ENCODE measurements at places on chromosomes 16 and 17.

- no peak for DNase-seq
Observed at GRCh38 chr17:77458202-77459017, 317.6 kb downstream of the SEC14L1 start.

DNA sequence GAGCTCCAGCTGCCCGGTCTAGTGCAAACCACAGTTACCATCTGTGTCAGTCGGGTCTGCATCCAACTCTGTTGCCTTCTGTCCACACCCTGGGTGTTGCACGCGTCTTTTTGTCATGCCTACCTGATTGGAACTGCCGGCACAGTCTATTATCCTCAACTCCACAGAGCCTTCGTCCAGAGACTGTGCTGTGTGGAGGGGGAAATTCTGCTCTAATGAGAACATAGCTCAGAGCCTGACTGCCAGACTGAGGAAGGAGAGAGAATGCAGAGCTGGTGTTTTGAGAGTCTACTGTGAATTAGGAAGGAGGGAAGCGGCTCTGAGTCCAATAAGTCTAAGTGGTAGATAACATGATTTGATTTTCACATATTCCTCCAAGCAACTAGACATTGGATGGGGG lies 68.3 kb upstream of the GPR139 start:
- DNase-seq, result no peak

GRCh38 chr16:85420501-85421337 lies 192.4 kb upstream of the GSE1 start:
- DNase-seq, result peak; percentile 86

GRCh38 chr17:78589885-78590284 lies 12.7 kb upstream of the DNAH17 start:
- DNase-seq, result no peak

DNA sequence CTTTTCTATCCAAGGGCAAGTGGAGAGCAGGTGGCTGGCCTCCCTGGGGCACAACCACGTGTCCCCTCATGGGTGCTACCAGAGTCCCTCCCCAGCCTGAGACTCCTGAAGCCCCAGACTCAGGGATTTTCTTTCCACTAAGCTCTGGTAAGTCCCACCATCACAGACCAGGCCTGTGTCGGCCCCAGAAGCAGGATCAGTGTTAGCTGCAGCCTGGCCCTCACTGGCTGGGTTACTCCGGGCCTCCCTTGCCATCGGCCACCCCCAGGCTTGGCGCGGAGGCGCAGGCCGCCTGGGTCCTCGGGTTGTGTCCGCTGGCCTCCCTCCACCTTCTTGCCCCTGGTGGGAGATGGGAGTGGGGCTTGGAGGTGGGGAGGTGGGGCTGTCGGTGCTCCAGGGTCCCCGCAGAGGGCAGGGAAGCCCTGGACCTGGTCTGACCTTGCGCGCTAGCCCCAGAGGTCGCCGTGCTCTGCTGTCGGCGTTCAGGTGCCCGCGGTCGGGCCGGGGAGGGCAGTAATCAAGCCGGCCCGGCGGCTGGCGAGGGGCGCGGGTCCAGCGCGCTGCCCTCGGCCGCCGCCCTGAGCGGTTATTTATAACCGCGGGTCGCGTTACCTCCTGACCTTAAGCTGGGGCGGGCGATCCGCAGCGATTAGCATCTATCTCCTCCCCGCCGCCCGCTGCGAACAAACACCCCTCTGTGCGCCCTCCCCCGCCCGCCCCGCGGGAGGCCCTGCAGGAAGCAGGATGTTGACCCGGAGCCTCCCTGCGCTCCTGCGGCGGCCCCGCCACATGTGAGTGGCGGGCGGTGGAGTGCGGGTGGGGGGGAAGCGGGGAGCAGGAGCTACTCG lies 78.1 kb upstream of the TOB1 start:
- DNase-seq, result peak; percentile 25

GRCh38 chr16:29915590-29916247 lies 10.3 kb downstream of the KCTD13 start:
- no peak for DNase-seq

- no peak for DNase-seq
Observed at GRCh38 chr17:30000001-30000754, 58.7 kb downstream of the EFCAB5 start.

GRCh38 chr16:81945665-81946064 lies 65.6 kb downstream of the SDR42E1 start:
- DNase-seq, result no peak

GRCh38 chr17:7556627-7557026 lies 1.9 kb upstream of the TNFSF13 start:
- DNase-seq, result no peak

DNA sequence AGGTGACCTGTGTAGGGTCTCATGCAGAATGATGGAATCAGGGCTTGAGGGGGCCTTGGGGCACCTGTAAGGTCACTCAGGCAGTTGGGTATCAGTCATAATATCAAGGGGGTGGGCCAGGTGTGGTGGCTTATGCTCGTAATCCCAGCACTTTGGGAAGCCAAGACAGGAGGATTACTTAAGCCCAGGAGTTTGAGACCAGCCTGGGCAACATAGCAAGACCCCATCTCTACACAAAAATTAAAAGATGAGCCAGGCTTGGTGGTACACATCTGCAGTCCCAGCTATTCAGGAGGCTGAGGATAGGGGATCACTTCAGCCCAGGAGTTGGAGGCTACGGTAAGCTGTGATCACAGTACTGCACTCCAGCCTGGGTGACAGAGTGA lies 7.5 kb downstream of the ERN2 start:
- no peak for DNase-seq

DNA sequence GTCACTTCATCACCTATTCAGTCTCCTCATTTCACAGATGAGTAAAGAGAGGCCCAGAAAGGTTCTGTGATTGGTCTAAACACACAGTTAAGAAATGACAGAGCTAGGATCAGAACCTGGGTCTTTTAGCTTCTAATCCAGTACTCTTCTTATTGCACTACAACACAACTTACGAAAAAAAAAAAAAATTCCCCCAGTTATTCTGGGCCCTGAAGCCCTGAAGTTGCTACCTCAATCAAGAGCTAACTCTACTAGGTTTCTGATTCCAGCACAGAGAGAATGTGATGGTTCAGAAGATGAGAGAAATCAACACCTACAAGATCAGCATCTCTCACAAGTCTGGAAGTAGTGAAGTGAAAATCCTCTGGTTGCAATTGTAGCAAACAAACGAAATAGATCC lies 37.3 kb downstream of the GRB7 start:
- no peak for DNase-seq

- peak; percentile 79 for DNase-seq
Observed at GRCh38 chr17:56908001-56908542, 5.8 kb downstream of the TRIM25 start.

GRCh38 chr17:45311760-45312476 lies 4.9 kb downstream of the MAP3K14 start:
- no peak for DNase-seq

DNA sequence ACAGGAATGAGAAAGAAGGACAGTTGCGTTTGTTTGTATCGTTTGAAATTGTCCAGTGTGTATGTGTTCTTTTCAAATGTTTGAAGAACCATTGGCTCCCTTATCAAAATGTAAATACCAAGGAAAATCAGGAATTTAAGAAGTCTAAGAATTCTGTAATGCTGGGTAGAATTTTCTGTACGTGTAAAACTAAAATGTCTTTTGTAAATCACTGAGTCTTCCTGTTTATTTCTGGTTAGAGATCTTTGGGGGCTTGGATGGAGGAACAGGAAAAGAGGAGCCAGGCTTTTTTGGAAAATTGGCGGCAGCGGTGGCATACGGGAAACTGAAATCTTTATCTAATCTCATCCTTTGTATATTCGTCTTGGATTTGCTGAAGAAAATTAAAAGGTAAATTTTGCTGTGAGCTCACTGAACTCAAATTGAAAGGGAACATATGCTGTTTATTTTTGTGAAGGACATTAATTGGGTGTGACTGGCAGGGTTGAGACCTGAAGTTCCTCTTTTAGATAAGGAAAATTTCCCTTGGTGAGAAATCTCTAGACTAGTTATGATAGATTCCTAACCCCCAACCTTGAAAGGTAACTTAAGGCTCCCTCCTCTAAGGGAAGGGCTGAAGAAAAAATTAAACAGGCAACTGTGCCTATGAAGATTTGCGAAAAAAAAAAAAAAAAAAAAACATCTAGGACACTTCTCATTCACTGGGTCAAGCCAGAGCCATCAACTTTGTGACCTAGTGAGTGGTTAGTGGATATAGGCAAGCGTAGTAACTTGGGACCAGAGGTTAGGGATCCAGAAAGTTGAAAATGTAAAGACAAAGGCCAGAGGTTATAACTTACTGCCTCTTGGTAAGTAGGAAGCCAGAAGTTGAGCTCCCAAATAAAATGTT lies 10.8 kb downstream of the TAT start:
- DNase-seq, result peak; percentile 34

DNA sequence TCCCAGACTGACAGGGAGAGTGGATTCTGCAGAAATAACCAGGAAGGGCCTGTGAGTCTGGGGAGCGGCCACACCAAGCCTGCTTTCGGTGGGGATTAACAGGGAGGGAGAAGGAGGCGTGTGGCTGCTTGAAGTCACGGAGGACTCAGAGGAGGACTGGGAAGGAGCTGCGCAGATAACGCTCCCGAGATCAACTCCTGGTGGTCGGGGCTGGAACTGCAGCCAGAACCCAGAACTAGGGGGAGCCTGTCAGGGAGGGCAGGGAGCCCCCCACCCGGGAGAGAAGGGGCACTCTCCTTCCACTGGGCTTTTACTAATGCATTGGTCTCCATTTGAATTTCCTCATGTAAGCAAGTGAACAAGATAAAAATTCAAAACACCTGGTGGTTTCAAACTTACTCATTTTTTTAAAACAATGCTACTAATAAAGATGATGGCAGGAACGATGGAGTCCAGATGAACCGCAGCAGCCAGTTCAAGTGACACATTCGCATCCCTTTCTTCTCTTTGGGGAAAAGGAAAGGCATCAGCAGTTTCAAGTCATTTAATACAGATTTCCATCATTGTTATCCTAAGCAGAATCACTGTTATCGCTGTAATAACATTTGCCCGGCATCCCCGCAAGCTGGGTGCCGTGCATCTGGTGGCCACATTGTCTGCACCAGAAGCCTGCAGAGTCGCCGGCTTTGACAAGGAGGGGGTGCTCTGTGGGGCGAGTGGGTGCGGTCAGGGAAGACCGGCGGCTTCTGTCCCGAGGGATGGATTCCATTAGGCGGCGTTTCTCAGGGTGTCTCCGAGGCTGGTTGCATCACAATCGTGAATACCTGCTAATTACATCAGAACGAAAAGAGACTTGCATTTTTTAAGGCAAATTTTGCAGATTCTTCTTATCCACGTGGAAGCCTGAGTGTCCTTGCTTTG lies 183.0 kb downstream of the FOXL1 start:
- no peak for DNase-seq

DNA sequence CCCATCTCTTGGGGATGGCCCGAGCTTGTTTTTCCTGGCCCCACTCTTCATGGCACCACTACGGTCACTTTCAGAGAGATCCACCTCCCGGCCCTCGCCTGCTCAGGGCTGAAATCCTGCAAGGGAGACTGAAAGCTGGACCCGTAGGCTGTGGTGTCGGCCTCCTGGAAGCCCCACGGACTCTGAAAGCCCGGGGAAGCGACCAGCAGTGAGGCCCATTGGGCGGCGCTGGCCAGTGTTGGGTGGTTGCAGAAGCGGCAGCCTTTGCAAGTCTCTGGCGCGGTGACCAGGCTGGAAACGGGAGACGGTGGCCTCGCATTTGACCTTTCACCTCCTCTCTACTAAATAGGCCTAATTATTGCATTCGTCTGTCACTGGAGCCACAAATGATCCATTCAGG lies 186.0 kb upstream of the FOXF1 start:
- no peak for DNase-seq

DNA sequence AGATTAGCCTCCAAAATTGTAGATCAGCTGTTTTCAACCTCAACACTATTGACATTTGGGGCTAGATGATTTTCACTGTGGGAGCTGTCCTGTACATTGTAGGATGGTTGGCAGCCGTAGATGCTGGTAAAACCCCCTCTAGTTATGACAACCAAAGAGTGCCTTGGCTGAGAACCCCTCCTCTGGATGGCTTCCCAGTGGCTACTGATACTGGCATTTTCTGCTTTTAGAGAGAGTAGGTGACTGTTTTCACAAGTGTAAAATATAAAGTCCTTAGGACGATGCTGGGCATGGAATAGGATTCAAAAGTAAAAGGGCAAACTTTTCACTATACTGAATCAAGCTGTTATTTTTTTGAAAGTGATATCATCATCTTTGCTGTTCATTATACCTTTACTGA lies 1048.8 kb upstream of the EEF2KMT start:
- DNase-seq, result no peak

DNA sequence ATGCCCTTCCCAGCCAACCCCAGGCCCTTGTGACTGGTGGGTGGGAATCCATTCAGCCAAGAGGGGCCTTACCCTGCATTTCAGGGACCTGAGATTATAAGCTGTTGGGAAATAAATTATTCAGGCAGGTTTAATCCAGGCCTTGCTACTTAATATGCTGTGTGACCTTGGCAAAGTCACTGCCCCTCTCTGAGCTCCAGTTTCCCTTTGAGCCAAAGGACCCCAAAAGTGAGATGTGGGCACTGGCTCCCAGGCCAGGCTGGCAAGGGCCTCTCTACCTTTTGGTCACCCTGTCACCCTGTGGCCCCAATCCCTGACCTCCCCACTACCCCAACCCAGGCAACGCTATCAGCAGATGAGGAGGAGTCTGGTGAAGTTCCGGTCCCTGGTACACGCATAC lies 33.9 kb downstream of the MYO15A start:
- no peak for DNase-seq

DNA sequence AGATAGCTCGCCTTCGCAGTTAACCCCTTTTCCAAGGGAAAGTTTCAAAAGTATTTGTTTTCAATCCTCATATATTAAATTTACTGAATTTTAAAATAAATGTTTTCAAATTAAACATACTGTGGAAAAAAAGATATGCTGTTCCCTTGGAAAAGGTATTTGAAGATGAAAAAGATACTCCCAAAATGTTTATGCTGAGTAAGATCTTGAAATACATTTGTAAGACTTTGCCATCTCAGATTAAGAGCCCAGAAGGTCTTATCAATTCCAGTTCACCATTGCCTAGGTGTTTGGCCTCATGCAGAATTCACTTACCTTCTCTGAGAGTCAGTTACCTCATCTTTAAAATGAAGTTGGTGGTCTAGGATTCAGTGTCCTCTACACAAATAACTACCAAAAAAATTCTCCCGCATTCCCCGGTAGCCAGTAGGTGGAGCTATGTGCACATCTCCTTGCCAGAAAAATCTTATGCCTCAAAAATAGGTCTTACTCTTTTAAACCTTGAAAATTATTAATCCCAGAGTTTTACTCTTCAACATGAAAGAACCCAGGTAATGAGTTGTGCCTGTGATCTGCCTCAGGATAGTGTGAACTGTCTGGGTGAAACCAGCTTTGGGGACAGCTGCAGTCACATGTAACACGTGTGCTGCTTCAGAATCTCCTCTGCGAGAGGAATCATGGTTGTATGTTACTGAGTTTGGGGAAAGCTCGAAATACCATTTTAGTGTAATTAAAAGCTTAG lies 178.3 kb downstream of the MRTFB start:
- DNase-seq, result peak; percentile 23
